CD8-positive, alpha-beta memory T cell (primary cell): ENCODE measurements at places on chromosomes 6 and 20.

DNA sequence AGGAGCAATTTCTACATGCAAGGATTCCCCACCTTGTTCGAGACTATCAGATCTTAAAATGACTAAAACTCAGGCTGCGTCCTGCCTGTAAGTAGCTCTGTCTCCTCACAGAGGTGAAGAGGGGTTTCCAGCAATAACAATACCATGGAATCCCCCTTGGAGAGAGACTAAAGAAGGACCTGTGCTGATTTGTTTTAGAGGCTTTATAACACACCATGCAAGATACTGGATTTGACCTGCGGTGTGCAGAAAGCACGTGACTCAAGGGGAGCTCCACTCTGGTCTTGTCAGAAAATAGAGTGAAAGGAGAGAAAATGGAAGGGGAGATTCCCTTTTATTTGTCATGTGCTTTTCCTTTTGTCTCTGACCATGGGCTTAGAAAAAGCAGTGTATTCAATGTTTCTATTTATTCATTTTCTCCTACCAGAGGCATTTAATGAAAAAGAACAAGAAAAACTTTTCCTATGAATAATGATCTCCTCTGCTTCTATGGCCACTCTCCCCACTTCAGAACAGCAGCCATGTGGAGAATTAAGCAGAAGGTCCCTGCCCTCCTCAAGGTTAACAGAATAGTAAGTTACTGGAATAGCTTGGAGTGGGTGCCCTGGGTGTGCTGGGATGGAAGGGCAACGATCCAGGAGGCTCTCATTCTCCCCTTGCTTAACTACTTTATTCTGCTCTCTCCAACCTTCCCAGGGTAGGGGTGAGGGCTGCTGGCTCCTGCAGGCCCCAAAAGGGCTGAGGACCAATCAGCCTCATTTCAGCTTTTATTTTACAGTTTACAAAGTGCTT is 19.2 kb upstream of the MRPS10 start:
- peaks cover 21% of the 10 kb centered on the region for H3K36me3 ChIP-seq

- H3K4me1 ChIP-seq, result peaks cover 11% of the 10 kb centered on the region
- DNase-seq, result no peak
- no peak overlapping the region for H3K4me3 ChIP-seq
- H3K27me3 ChIP-seq, result no peaks in the 10 kb centered on the region
- H3K27ac ChIP-seq, result no peak overlapping the region
These were observed 7.8 kb downstream of the TSPYL4 start for GRCh38 chr6:116246089-116246488.

DNA sequence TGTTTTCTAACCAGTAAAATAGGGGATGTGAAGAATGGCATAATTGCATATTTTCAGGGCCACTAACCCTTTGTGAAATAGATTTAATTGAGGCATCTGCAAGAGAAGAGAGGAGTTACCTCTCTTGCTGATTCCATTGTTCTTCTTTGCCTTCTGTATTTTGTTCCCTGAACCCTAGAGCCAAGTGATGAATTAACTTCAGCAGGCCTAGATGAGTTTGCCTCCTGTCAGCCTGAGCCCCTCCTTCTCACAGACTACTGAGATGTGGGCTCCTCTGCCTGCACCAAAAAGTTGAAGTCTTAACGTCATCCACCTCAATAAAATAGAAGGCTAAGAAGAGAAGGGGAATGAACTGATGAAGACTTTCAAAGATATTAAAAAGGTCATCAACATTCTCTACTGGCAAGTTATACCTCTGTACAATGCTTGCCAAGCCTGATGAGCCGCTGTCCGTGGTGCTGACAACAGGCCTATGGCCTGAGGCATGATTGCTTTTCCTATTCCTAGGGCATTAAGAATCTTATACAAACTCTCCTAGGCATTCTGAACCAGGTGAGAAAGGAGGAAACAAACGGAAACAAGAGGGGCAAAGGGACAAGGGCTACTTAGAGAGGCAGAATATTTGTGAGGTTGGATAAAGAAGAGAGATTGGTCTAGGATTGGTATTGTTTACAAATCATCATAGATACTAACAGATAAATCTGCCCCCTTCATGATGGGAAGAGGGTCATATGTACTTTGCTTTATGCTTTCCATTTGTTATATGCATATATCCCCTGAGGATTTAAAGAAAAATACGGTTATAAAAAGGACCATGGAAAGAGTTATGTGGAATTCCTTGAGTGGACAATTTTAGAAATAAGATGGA is 46.8 kb downstream of the CD24 start:
- DNase-seq, result no peak
- no peaks in the 10 kb centered on the region for H3K27me3 ChIP-seq
- no peaks in the 10 kb centered on the region for H3K36me3 ChIP-seq
- no peak overlapping the region for H3K27ac ChIP-seq

DNA sequence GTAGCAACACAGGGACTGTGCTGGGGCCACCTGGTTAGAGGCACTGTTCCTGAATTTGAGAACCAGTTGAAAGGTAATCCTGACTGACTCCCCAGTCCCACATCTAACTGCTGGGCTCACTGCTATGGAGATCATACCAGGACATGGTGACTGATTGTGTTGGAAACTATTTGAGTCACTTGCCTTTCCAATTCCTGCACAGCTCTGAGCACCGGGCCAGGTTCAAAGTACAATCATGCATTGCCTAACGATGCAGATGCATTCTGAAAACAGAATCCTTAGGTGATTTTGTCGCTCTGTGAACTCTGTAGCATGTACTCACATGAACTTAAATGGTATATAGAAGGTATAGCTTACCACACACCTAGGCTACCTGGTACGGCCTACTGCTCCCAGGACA is 215.3 kb downstream of the BMP7 start:
- H3K4me3 ChIP-seq, result no peak overlapping the region
- no peak for DNase-seq
- no peaks in the 10 kb centered on the region for H3K4me1 ChIP-seq

GRCh38 chr6:14789996-14790395 is 455.9 kb upstream of the JARID2 start:
- H3K36me3 ChIP-seq, result no peaks in the 10 kb centered on the region
- DNase-seq, result no peak
- no peaks in the 10 kb centered on the region for H3K27me3 ChIP-seq

- H3K4me1 ChIP-seq, result no peaks in the 10 kb centered on the region
- H3K27ac ChIP-seq, result no peak overlapping the region
- no peak overlapping the region for H3K4me3 ChIP-seq
These were observed 270.8 kb downstream of the ARID1B start for GRCh38 chr6:157047951-157048350.

GRCh38 chr6:112594886-112595594 is 247.9 kb downstream of the RFPL4B start:
- no peak overlapping the region for H3K27ac ChIP-seq
- no peaks in the 10 kb centered on the region for H3K27me3 ChIP-seq
- H3K4me1 ChIP-seq, result no peaks in the 10 kb centered on the region
- no peaks in the 10 kb centered on the region for H3K36me3 ChIP-seq

- no peak overlapping the region for H3K4me3 ChIP-seq
- no peak overlapping the region for H3K27ac ChIP-seq
- H3K4me1 ChIP-seq, result peaks cover 44% of the 10 kb centered on the region
- H3K27me3 ChIP-seq, result no peaks in the 10 kb centered on the region
- peaks cover 6% of the 10 kb centered on the region for H3K36me3 ChIP-seq
These were observed 21.0 kb downstream of the XRN2 start for GRCh38 chr20:21324126-21324525.

GRCh38 chr20:54218470-54218869 is 10.6 kb downstream of the PFDN4 start:
- peaks cover 16% of the 10 kb centered on the region for H3K4me1 ChIP-seq
- H3K4me3 ChIP-seq, result no peak overlapping the region
- H3K27me3 ChIP-seq, result no peaks in the 10 kb centered on the region
- H3K27ac ChIP-seq, result no peak overlapping the region
- DNase-seq, result no peak
- peaks cover 10% of the 10 kb centered on the region for H3K36me3 ChIP-seq

DNA sequence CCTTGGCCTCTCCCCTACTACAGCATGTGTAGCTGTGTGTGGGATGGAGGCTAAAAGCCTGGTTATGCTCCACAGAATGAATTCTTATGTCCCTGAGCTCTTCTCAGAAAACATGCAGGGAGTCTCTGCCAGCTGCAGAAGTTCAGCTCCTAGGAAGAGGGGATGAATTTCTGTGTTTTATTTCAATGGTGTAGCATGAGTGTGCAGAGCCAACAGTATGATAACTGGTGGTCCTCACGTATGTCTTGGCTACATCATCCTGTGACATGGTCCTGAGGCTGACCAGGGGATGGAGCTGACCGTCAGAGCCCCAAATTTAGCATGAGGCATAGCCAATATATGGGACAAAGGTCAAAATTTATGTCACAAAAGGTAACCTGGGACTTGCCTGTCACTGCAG is 266.1 kb downstream of the ADGB start:
- H3K27me3 ChIP-seq, result no peaks in the 10 kb centered on the region
- H3K36me3 ChIP-seq, result no peaks in the 10 kb centered on the region
- H3K27ac ChIP-seq, result no peak overlapping the region
- DNase-seq, result no peak

DNA sequence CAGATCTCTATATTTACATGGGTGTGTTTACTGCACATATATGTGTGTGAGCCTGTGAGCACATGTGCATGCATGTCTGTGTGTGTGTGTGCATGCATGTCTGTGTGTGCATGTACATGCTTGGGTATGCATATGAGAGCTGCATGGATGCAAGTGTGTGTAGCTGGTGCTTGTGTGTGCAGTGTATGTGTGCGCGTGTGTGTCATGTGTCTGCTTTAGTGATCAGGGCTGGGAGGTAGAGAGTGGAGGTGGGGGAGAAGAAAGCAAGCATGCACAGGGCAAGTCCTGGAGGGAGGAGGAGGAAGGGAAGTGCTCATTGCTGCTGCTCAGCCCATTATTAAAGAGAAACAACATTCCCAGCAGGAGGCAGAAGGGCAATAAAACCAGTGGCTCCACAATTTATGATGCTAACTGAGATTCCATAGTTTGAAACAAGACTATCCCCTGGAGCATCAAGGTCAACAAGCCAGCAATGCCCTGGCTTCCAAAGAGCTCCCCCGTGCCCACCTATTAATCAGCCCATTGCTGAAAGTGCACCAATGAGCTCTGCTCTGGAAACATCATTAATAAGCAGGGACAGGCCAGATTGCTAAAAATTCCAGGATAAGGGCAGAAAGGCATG is 414.0 kb downstream of the MAFB start:
- H3K4me1 ChIP-seq, result no peaks in the 10 kb centered on the region
- no peaks in the 10 kb centered on the region for H3K27me3 ChIP-seq
- H3K27ac ChIP-seq, result no peak overlapping the region
- no peak for DNase-seq

DNA sequence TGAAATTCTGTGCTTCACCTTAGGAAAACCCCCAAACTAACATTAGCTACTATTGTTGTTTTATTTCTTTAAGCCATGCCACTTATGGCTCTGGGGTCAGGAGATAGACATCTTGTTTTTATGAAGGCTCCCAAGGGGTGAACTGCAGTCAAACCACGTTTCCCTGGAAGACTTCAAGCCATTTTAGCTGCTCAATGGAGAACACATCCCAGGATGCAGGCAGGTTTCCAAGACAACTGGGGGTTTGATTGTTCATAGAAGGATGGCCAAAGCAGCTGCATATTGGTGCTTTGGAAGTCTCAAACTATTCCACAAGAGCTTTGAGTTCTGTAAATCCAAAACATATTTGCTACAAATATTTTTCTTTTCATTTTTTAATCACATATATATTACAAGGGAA is 818.0 kb downstream of the MAFB start:
- H3K4me3 ChIP-seq, result no peak overlapping the region
- no peak for DNase-seq
- H3K27ac ChIP-seq, result no peak overlapping the region

DNA sequence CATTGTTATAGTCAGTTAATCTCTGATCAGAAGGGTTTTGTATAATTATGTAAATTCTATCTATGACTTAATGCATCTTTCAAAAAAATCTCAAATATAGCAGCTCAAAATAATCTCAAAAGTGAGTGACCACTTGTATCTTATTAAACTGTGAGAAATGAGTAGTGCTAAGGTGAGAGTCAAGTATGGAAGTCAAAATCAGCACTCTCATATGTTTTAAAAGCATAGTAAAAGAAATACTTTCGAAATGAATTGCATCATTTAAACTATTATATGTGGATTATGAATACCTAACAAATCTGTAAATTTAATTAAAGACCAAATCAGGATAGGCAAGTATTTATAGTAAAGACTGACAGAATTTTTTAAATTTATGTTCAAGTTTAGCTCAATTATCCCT is 645.6 kb downstream of the PHF3 start:
- H3K27me3 ChIP-seq, result no peaks in the 10 kb centered on the region
- no peaks in the 10 kb centered on the region for H3K36me3 ChIP-seq
- H3K4me3 ChIP-seq, result no peak overlapping the region
- no peak overlapping the region for H3K27ac ChIP-seq

DNA sequence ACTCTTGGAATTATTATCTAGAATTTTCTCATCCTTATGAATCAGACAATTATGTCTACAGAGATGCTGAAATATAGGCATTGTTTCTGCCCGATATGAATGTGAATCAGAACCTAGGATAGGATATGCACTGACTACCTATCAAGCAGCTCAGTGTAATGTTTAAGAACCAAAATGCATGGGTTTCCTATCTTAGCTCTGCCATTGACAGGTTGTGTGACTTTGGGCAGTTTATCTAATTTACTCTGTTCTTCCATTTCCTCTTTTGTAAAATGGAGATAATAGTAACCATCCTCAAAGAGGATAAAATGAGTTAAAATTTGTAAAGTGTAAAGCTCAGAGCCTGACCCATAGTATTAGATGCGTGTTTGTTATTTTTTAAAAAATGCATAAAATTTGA is 10.2 kb upstream of the AIG1 start:
- H3K4me1 ChIP-seq, result no peaks in the 10 kb centered on the region
- H3K4me3 ChIP-seq, result no peak overlapping the region
- no peak overlapping the region for H3K27ac ChIP-seq
- H3K36me3 ChIP-seq, result no peaks in the 10 kb centered on the region

DNA sequence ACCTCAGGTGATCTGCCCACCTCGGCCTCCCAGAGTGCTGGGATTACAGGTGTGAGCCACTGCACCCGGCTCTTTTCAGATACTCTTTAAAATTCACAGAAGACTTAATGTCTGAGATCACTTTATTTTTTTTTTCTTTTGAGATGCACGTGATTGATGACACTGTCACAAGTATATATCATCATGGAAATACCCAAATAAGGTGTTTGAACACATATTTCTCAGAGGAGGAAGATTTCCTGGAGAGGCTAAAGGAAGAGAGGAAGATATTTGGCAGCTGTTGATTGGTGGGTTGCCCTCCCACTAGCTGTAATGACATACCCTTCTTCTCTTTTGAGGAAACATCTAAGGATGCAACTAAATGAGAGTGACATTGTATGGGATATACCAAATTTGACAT is 225.9 kb upstream of the CITED2 start:
- no peak overlapping the region for H3K27ac ChIP-seq
- no peak overlapping the region for H3K4me3 ChIP-seq
- no peaks in the 10 kb centered on the region for H3K36me3 ChIP-seq
- H3K4me1 ChIP-seq, result no peaks in the 10 kb centered on the region
- H3K27me3 ChIP-seq, result no peaks in the 10 kb centered on the region
